Activated CD4-positive, alpha-beta T cell treated with anti-CD3 and anti-CD28 coated beads for 48 hours (primary cell): ENCODE measurements at places on chromosomes 4 and X.

DNA sequence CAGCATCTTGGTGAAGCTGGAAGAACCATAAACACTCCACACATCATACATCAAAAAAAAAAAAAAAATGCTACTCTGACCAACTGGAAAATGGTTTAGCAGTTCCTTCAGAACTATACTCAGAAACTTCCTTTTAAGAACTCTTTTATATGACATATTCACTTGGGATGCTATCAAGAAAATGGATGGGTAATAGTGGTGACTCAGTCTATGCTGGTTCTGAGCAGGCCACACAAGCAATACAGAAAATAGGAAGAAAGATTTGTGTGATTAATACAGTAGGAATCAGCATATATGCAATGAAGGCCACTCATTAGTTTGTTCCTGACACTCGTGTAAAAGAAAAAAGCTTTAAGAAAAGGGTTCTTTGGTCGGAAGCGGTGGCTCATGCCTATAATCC lies 123.5 kb upstream of the FAT4 start:
- no peak for DNase-seq

GRCh38 chrX:154032160-154032559 lies 12.5 kb upstream of the IRAK1 start:
- no peak for DNase-seq

DNA sequence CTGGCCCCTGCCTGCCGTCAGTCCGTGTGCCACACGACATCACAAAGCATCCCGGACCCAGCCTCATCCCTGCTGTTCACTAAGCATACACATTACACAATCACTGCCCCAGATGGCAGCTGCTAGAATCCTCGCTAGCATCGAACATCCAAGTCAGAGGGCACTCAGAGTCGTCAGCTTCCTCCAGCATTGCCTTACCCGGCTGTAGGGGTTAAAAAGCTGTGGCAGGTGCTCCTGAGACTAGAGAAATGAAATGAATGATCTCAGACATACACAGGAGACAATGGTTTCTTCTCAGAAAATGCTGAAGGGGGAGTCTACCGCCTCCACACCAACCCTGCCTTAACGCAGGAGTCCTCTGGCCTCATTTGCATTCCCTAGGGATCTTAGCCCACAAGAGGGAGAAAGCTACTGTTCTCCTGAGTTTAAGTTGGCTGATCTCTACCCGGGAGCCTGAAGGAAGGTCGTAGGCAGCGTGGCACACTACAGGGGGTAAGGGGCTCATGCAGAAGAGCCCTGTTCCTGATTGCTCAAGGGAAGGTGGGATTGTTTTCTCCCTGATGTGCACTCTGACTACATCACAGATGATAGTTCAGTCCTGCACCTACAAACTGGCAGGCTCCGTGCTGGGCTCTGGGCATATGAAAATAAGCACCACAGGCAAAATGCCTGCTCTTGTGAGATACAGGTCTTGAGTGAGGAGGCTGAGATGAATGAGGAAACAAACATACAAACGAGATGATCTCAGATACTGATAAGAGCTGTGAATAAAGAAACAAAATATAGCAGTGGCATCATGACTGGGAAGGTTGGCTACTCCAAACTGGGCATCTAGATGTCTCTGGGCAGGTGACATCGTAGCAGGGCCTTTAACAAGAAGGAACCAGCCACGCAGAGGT lies 2.6 kb upstream of the KIAA0232 start:
- DNase-seq: no peak

- DNase-seq: peak; percentile 53
Measured at GRCh38 chr4:125314676-125315575, at the start of gene FAT4. TSS of gene FAT4 (plus strand) at chr4:125314955. CDS start at chr4:125316412, 1,457 bp downstream.

GRCh38 chr4:78308517-78308916 lies 243.1 kb upstream of the ANXA3 start:
- DNase-seq: no peak

- DNase-seq: no peak
Measured at GRCh38 chr4:25367004-25367621, 9.9 kb upstream of the ANAPC4 start.

DNA sequence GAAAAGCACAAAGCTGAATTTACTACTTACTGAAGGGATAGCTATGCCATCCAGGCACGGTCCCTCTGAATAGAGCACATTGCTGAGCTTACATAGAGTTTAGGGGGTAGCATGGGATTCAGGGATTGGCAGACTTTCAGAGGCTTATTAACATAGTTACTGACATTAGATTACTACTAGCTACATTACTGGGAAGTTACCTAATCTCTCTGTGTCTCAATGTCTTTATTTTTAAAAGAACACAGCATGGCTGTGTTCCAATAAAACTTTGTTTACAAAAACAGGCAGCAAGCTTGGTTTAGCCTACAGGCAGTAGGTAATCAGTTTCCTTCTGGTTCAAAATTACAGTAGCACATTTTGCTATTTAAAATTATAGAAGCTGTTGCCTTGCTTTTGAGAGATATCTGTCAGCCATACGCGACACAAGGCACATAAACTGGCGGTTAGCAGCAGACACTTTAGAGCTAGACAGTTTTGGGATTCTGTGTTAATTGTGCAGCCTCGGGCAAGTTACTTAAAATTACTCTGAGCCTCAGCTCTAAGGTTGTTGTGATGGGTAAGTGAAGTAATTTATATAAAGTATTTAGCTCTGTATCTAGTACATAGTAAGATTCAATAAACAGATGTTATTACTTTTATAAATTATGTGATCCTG lies 6.9 kb downstream of the KLHL8 start:
- DNase-seq: no peak

DNA sequence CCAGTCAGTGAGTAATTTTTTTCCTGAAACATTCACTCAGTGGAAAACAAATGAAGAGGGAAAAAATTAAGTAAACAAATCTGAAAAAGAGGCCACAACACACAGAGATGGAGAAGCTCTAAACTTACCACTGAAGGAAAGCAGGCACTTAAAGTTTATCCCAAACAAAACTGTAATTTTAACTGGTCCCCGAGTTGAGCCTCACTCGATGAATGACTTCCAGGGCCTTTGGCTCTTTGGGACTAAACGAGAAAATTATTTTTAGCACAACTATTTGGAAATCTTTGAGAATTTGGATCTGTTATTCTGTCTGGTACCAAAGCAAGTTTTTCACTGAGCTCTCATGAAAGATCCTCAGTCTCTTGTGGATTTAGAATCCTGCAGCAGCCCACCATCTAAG lies at the start of gene C1QTNF7:
TSS of gene C1QTNF7 (plus strand) at position 333 of the 400 bp plus-strand sequence. CDS start 7,711 bp downstream, outside the sequence.
- DNase-seq: no peak
